Left cardiac atrium (tissue), 4 donors: ENCODE measurements at places on chromosomes 1 and 21.

DNA sequence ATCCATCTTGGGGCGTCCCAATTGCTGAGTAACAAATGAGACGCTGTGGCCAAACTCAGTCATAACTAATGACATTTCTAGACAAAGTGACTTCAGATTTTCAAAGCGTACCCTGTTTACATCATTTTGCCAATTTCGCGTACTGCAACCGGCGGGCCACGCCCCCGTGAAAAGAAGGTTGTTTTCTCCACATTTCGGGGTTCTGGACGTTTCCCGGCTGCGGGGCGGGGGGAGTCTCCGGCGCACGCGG is 282 bp upstream of the SOD1 start:
- DNase-seq, result no peak

- no peak for DNase-seq
Observed at GRCh38 chr1:113396585-113396984, 6.3 kb downstream of the MAGI3 start.

- DNase-seq, result no peak
Observed at GRCh38 chr1:230661976-230662375, 19.7 kb downstream of the COG2 start.

- DNase-seq, result no peak
Observed at GRCh38 chr1:247337250-247337746, 5.6 kb upstream of the ZNF496 start.

GRCh38 chr21:38467374-38467773 is 30.9 kb downstream of the ERG start:
- DNase-seq, result no peak

DNA sequence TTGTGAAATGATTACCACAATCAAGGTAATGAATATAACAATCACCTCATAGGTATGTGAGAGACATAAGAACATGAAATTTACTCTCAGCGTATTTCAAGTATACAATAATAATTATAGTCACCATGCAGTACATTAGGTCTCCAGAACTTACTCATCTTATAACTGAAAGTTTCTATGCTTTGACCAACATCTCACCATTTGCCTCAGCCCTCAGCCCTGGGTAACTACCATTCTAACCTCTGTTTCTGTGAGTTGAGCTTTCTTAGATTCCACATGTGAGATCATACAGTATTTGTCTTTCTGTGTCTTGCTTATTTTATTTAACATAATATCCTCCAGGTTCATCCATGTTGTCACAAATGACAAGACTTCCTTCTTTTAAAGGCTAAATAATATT is 57.3 kb downstream of the AGO3 start:
- DNase-seq, result no peak

DNA sequence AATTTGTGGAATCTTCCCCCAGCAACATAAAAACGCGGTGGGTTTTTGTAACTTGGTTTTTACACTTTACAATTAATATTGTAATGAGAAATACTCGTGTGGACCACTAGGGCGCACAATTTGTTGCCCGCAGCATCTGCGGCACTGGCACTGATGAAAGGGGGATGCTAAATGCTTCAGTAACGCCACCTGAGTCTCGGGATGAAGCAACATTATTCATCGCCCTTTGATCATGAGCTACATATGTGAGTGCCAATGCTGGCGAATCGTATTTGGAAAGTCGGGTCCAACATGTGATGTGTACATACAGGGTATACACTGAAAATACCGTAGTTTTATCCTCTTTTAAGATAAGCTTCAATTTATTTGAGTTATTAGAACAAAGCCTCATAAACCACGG is 34.2 kb upstream of the COX20 start:
- DNase-seq, result peak; percentile 40

- no peak for DNase-seq
Observed at GRCh38 chr1:86938450-86938849, 24.0 kb downstream of the HS2ST1 start.

DNA sequence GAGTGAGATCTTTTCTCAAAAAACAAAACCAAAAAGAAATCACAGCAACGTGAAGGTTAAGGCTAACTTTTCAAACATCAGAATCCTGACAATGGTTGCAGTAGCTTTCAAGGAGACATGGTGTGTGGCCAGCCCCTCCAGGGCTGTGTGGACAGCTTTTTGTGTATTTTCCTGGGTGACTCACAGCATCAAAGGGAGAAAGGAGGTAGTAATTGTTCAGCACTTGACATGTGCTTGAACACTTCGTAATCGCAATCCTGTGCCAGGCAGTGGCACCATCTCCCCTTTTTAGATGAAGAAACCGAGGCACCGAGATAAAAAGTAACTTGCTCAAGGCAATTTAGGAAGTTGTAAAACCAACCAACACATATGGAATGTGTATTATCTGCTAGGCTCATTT is 10.3 kb downstream of the NBL1 start:
- DNase-seq, result no peak

DNA sequence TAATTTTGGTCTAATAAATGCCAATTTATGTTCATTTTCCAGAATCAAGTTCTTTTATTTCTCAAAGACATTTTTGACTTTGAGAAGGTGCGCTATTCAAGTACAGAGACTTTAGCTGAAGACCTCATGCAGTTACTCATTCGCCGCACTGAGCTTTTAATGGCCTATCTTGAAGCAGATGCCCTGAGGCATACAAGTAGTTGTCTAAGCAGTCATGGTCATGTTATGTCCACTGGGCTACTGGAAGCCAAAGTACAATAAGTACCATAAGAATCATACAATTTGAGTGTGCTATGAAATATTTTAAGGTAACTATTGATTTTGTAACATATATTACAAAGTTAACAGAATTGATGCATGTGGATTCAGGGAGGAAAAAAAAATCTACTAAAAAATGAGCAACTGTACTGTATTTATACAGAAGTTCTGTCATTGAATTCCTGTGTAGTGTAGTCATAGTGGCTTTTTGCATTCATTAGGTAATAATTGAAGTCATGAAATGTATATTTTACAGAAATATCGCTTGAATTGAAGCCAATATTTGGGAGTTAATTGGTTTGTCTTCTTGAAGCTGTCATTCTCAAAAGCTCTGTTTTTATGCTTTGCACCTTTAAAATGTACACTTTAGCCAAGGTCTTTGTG is 13.5 kb upstream of the NEXN start:
- DNase-seq, result no peak

DNA sequence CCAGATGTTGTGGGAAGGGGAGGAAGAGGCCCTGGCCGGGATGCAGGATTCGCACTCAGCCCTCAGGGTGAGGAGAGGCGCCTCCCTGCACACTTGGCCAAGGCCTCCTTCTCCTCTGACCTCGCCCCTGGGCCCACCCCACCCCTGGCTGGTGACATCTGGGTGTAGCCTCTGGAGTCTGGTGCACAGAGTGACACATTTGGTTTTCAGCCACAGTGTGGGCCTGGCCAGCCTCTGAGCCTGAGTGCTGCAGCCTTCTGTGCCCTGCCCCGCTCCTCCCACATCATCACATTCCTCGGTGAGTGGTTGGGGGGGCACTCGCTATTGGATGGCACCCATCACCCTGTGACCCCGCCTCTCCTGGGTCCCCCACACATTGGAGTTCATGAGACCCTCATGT is 45.8 kb downstream of the PRDM16 start:
- DNase-seq, result no peak

GRCh38 chr1:175514387-175514953 is 228.9 kb downstream of the TNR start:
- peak; percentile 53 for DNase-seq

DNA sequence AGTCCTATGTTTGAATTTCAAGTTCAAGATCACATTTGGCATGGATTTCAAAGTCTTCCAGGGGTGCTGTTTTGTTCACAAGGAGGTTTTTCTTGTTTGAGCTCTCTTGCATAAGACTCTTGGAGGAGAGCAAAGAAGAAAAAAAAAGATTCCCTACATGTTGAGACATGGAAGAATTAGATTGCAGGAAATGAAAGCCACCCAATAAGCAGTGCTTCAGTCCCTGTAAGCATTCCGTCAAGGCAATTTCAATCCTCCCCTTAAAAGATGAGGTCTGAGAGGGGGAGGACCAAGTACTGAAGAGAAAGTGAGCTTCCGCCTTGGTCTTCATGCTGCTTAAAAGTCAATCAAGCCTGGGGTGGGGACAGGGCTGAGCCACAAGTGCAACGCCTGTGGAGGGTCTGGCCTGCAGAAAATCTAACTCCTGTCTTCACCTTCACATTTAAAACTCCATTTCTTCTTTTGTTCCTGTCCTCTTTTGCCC is 50.2 kb downstream of the LPAR3 start:
- DNase-seq, result no peak

- DNase-seq, result no peak
Observed at GRCh38 chr1:11485191-11485590, 6.2 kb downstream of the DISP3 start.

GRCh38 chr1:29698626-29699025 is 462.3 kb downstream of the PTPRU start:
- DNase-seq, result no peak

- no peak for DNase-seq
Observed at GRCh38 chr1:219227360-219228057, 53.8 kb downstream of the LYPLAL1 start.

DNA sequence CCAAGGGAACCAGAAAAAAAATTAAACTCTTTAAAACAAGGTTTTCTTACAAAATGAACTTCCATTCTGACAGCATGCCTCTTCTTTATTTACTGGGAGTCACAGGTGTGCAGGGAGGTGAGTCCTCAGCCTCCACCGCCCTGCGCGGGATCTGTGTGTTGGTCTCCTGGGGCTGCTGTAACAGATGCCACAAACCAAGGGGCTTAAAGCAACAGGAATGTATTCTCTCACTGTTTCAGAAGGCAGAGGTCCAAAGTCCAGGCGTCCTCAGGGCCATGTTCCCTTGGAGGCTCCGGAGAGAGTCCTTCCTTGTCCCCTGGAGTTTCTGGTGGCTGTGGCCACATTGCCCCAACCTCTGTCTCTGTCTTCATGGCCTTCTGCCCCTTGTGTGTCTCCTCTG is 123.6 kb upstream of the C1orf174 start:
- DNase-seq, result no peak

DNA sequence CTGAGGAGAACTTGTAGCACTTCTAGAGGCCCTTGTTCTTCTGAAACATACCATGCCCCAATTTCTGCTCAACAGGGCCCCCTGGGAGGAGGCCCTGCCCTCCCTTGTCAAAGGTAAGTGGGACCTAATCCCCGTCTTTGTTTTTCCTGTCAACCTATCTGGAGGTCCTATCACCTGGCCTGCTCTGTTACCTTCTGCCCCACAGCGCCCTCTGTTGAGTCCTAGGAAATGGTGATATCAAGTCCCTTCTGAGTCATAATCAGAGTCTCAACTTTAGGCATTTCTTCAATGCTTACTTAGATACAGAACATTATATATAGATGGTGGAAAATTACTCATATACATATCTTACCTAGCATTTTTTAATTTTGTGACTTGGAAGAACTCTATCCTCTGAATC is 28.2 kb upstream of the FCRL4 start:
- DNase-seq, result no peak

DNA sequence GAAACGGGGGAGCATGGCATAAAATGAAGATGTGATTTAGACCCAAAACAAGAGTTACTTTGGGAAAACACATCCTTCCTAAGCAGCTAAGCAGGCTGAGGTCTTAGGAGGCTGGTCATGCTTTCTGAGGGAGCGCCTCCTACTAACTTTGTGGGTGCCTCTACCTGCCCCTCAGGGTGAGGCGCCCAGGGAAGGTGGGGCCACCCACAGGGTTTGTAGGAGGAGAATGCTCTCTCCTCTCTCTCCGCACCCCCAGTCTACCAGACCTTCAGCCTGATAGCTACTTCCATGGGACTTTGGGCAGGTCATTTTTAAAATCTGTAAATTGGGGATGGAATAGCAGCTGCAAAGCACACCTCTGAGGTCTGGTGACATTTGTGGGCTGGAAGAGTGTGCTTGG is 23.8 kb downstream of the SLC27A3 start:
- DNase-seq, result no peak

GRCh38 chr1:209879539-209879938 is 51.8 kb downstream of the UTP25 start:
- DNase-seq, result peak; percentile 19

GRCh38 chr1:154716011-154716410 is 108.0 kb upstream of the ADAR start:
- no peak for DNase-seq

DNA sequence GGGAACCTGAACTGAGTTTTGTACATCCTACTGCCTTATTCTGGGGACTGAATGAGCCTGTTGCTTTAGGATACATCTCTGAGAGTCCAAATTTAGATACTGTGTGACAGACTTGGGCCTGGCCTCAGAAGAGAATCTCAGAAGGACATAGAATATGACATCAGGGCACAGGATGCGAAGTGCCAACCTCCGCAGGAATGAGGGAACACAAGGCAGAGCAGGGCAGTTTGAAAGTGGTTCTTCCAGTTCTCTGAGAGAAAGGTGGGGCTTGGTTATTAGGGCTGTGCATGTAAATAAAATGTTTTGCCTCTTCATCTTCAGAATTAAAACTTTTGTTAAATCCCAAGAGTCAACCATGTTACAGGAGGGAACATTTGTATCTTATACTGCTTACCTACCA is 23.1 kb downstream of the TRAF5 start:
- DNase-seq, result no peak

DNA sequence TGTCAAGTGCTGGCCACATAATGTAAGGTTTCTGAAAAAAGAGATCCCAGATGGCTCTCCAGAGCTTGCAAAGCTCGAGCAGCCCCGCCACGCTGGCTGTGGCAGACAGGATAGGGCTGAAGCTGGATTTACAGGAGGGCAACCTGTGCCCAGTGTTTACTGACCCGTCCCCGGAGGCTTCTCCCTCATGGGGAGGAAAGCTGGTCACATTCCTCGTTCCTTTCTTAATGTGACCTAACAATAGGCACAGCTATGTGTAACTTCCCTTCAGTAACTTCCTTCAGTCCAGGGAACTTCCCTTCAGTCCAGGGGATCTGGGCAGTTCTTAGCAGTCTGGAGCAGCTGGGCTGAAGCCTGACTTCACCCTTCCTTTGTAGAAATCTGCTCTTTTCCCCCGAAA is 7.7 kb downstream of the SLFNL1 start:
- DNase-seq, result no peak

DNA sequence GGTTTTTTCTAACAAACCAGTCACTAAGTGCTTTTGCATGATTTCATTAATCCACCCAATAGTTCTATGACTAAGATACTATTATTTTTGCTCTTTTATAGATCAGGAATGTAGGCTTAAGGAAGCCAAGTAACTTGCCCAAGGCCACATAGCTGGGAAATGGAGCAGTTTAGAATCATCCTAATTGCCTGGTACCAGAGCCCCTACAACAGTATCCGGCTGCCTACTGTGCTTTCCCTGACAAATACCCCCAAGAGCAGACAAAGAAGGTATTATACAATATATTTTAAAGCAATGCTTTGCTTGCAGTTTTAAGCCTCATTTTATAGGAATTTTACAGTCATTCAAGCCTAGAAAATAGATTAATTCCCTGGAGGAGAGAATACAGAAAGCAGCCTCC is 45.5 kb upstream of the RASAL2 start:
- no peak for DNase-seq

GRCh38 chr1:153210206-153210605 is 7.0 kb downstream of the LELP1 start:
- DNase-seq, result no peak

GRCh38 chr1:48017716-48018115 is 20.5 kb upstream of the TRABD2B start:
- no peak for DNase-seq
